CD4-positive, CD25-positive, alpha-beta regulatory T cell (primary cell): ENCODE measurements at places on chromosomes 16 and 17. TPM values are rescaled to one million over a fixed set of nuclear protein-coding genes. Genes with fewer than 3 reads are reported as not detected.
A peak's percentile ranks its signal among the peaks of the same experiment; 100 is the strongest.

DNA sequence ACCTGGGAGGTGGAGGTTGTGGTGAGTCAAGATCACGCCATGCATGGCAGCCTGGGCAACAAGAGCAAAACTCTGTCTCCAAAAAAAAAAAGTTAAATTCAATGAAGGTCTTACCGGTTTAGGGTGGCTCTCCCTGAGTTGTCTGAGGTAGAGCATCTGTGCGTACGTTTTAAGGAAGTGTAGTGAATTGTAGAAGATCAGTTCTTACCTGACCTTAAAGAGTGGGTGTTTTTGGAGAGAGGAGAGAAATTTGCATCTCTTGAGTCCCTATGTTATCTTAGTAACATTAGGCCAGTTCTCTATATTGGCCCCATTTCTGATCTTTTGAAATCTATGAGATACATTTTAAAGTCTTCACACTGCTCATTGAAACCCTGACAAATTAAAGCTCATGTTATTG lies 56.2 kb downstream of the ELAC2 start:
- no peaks in the 10 kb centered on the region for H3K36me3 ChIP-seq
- no peak for DNase-seq
- no peak overlapping the region for H3K4me3 ChIP-seq
- H3K4me1 ChIP-seq: no peaks in the 10 kb centered on the region
- no peak overlapping the region for H3K27ac ChIP-seq

GRCh38 chr16:67482233-67482924 lies 968 bp downstream of the AGRP start:
- H3K4me3 ChIP-seq: peak overlapping the region; percentile 95
- H3K27ac ChIP-seq: peak overlapping the region; percentile 98
- H3K27me3 ChIP-seq: no peaks in the 10 kb centered on the region
- DNase-seq: no peak

DNA sequence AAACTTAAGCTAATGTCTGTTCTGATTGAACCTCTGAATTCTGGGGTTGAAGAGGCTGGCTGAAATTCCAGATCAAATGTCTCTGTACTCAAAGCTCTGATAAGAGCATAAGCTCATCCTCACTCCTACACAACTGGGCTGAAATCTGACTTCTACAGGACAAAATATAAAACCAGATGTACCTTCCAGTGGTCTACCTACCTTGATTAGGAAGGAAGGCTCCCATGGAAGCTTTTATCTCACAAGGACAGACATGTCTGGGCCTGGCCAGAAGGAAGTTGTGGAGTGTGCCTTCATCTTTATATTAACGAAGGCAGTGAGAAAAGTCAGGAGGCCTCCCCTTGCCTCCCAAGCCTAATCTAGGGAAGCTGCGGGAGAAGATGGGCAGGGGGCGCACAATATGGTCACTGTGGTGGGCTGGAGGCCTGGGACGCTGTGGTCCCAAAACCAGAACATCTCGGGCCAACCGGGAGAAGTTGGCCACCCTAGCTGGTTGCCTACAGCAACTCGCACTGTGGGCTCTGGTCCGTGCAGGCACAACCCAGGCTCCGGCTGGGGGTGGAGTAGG lies 55.6 kb upstream of the LRRC37A3 start:
- peak overlapping the region; percentile 61 for H3K4me3 ChIP-seq
- no peaks in the 10 kb centered on the region for H3K27me3 ChIP-seq
- H3K36me3 ChIP-seq: no peaks in the 10 kb centered on the region

- no peak for DNase-seq
- no peaks in the 10 kb centered on the region for H3K27me3 ChIP-seq
- H3K4me1 ChIP-seq: no peaks in the 10 kb centered on the region
Observed at GRCh38 chr16:52113533-52114183, 433.3 kb downstream of the TOX3 start.

GRCh38 chr16:30052671-30053372 lies 12.7 kb upstream of the ALDOA start:
- H3K27me3 ChIP-seq: no peaks in the 10 kb centered on the region
- peaks cover 18% of the 10 kb centered on the region for H3K4me1 ChIP-seq
- H3K36me3 ChIP-seq: no peaks in the 10 kb centered on the region
- H3K27ac ChIP-seq: no peak overlapping the region

GRCh38 chr16:84986102-84986501 lies 25.2 kb downstream of the ZDHHC7 start:
- no peaks in the 10 kb centered on the region for H3K4me1 ChIP-seq
- H3K27ac ChIP-seq: no peak overlapping the region
- no peaks in the 10 kb centered on the region for H3K27me3 ChIP-seq
- no peak overlapping the region for H3K4me3 ChIP-seq

GRCh38 chr16:50437769-50438437 lies 69.1 kb upstream of the BRD7 start:
- no peak overlapping the region for H3K27ac ChIP-seq
- H3K4me1 ChIP-seq: no peaks in the 10 kb centered on the region
- no peak for DNase-seq
- no peaks in the 10 kb centered on the region for H3K36me3 ChIP-seq
- H3K4me3 ChIP-seq: no peak overlapping the region

Gene SLC12A3
- polyA plus RNA-seq: not detected

Gene TMUB2
- polyA plus RNA-seq: 31.7 TPM
